ENCODE measurements at places on chromosomes 3 and 15.

- no peak for DNase-seq
These were observed 8.0 kb downstream of the POC1A start for GRCh38 chr3:52146189-52146588.

DNA sequence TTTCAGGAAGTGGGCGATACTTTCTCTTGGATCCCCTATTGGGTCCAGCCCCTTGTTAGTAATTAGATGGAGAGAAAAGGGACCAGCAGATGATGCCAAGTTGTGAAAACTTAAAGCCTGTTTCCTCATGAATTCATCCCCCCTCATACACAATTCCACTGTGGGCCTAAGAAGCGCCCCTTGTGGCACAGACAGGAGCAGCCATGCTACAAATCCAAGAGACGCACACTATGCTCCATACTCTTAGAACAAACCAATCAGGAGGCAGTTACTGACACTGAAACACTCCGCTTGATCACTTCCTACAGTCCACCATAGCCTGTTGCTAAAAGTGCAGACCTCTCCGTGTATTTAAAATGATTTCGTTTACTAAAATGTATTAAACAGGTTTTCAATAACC is 111.3 kb upstream of the ARRDC4 start:
- no peak for DNase-seq

- no peak for DNase-seq
These were observed 71.5 kb downstream of the GSK3B start for GRCh38 chr3:120022729-120023128.

GRCh38 chr15:24678485-24678884 is 2.9 kb downstream of the NPAP1 start:
- DNase-seq, result no peak

DNA sequence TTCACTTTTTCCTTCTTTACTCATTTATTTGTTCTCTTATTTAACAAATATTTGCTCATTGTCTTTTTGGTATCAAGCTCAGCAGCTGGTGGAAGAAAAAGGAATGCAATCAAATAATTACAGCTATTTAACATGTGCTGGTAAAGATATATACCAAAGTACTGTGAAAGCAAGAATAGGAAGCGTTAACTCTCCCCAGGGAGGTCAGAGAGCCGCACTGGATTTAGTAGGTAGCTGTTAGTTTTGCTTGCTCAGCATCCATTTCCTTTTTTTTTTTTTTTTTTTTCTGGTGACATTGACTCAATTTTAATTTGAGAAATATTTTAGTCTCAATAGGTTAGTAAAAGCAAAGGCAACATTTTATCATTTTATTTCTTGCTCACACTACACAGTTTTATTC is 308.5 kb upstream of the MDFIC2 start:
- no peak for DNase-seq

GRCh38 chr15:51260202-51260601 is 78.2 kb downstream of the CYP19A1 start:
- DNase-seq, result no peak

GRCh38 chr3:146912241-146913015 is 307.3 kb upstream of the PLSCR5 start:
- DNase-seq, result no peak

DNA sequence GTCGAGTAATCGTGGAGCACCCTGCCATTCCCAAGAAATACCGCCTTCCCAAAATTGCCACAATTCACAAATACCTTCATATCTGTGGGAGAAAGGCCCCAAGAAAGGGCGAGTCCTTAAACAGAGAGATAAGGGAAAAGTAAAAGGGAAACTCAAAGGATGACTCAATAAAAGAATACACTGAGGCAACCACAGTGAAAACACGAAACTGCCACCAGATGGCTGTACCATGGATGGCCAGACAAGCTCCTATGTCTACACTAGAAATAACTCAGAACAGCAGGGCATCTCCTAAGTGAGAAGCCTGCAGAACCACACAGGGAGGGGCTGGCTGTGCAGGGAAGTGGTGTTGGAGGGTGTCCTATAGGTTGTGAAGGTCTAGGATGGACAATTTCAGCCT is 25.0 kb downstream of the SRGAP3 start:
- DNase-seq, result no peak

GRCh38 chr3:129577925-129578786 is 28.3 kb downstream of the PLXND1 start:
- DNase-seq, result no peak

DNA sequence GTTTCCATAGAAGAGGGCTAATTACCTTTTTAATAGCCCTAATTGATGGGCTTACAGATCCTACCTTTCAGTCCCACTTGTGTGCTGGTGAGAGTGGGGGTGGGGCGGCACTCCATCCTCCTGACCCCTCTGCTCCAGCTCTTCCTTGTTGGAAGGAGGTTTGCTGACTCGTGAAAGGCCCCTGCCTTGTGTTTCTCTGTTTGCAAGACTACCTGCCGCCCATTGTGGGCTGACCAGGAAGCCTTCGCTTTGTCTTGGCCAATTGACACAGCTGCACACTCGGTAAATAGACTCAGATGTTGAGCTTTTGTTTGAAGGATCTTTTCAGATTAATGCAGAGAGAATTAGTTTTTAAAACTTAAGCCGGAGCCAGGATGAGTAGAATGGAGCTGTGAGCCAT is 197.3 kb upstream of the HES1 start:
- no peak for DNase-seq

GRCh38 chr3:14943042-14943441 is 4.3 kb upstream of the NR2C2 start:
- DNase-seq, result no peak

DNA sequence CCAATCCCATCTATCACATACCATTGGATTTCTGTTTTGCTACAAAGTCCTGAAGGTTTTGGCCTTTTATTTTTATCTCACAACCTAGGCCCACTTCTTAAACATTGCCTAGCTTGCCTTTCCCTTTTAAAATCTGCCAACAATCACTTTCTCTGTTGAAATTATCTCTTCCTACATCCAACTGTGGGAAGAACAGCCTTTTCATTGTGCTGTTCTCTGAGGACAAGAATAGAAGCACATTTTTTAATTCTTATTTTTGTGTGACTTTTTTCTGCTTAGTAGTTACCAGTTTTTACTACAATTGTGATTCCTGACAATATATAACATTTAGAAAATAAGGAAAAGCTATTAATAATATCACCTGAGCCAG is 159.2 kb downstream of the CNTN6 start:
- DNase-seq, result peak; percentile 4

- DNase-seq, result no peak
These were observed 110.6 kb downstream of the THSD4 start for GRCh38 chr15:71225851-71226250.

DNA sequence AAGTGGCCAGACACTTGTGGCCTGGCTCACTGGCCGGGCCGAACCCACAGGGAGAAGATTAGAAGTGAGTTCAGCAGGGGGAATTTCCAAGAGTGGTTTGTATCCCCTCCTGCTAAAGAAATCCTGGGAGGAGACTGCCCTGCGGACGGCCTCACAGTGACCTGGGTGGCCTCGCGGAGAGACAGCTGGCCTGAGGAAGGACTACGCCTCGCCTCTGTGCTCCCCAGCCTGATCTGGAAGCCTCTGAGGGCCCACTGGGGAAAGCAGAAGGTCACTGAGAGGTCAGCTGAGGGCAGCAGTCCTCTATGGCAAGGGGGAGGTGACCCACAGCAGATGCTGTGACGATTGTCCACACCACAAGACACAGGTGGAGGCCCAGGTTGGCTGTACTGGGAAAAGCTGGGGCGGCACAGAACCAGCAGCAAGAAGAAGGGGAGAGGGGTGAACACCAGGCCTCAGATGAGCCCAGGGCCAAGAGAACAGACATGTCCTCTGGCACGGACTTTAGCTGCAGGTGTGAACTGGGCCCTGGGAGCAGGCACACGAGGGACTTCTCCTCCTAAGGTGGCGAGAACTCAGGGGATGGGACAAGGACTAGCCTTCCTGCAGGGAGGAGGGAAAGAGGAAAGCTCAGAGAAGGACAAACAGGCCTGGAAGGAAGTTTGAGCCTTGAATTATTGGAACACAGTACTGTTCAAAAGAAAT is 37.2 kb upstream of the DLG1 start:
- DNase-seq, result no peak

GRCh38 chr3:29696311-29696710 is 415.4 kb downstream of the RBMS3 start:
- DNase-seq, result no peak

DNA sequence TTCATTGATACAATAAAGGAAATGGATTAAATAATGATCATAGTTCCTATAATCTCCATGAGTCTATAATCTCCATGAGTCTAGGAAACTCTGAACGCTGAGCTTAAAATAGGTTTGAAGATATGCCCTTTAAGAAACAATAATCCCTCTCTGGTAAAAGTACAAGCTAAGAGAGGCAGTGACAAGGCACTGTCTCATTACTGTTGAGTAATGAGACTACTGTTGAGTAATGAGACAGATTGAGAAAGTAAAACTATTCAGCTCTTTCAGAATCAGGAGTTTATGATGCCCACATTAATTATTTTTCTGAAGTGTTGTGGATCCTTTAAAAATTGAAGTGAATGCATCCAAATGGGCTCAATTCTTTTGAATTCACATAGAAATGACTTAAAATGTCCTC is 235.5 kb upstream of the THRB start:
- no peak for DNase-seq

DNA sequence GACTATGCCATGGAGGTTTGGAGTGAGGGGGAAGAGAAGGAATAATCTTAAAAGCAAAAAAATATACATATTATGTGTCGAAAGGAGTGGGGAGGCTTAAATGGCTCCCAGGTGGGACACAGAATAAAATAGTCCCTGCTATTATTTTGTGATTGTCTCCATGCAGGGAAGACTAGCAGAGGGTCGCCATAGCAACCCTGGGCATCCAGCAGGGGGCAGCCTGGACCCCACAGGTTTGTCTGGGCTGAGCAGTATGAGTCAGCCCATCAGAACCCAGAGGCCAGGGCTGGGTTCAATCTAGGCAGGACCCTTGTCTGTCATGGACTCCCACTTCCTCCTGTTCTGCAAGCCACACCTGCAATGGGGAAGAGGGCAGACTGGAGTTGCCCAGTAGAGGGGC is 17.6 kb upstream of the LINGO1 start:
- DNase-seq, result no peak

DNA sequence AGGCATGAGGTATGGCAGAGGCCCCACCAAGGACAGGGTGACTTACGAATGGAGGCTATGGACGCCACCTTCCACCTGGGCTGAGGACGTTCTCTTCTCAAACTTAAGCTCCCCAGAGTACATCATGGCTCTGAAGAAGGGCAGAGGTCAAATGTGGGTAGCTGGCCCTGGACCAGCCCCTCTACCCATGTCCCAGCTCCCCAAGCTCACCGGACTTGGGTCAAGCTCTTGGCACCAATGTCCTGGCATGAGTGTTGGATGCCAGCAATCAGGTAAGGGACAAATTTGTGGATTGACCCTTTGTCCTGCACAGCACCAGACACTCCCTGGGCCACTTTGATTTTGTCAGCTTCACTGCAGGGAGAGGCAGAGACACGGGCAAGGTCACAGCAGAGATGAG is 2.5 kb downstream of the NDUFAF3 start:
- no peak for DNase-seq

DNA sequence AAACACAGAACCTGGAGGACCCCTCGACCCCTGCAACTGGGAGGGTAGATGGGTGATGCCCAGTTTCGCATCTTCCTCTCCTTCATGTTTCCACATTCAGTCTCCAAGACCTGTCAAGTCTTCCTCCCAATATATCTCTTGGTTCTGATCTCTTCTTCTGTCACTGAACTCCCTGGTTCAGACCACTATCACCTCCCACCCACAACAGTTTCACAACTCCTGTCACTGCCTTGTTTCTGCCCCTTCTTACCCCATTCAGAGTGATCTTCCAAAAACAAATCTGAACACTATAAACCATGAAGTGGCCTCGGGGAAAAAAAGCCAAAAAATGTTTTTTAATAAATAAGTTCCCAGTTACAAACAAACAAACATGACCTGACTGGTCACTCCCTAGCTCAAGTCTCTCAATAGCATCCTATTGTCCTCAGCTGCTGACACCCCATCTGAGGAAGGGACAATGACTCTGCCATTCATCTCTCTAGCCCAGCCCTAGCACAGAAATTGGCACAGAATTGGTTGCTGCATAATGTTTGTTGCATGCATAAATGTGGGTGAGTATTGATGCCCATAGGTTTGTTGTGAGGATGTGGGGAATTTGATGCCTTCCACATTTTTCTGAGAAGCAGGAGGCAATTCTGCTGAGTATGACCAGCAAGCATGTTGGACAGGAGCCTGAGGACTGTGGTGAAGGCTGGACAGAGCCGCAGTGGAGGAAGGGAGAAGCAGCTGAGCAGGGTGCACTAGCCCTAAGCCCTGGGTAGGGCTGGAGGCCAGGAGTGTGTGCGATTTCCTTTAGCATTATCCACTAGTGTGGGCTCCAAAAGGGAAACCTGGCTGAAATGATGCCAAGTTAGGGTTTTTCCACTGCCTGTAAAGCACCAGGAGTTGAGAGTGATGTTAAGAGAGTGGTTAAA is 12.2 kb upstream of the XYLB start:
- no peak for DNase-seq

DNA sequence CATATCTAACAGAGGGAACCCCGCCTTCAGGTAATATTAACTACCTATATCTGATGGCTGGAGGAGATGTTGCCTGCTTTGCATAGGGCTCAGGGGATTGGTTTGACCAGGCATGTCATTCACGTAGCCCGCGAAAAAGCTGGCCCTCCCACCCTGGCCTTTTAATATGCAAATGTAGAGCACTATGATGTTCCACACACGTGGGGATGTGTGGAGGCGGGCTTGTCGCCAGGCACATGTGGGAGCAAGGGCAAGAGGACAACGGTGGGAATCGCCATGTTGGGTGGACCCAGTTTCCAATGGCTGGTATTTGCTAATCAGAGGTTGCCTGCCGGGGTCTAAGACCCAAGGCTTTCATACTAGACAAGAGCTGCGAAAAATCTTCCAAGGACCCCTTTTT is 469.8 kb downstream of the ZPLD1 start:
- no peak for DNase-seq

GRCh38 chr3:140015741-140016140 is 80.8 kb downstream of the CLSTN2 start:
- DNase-seq, result no peak

DNA sequence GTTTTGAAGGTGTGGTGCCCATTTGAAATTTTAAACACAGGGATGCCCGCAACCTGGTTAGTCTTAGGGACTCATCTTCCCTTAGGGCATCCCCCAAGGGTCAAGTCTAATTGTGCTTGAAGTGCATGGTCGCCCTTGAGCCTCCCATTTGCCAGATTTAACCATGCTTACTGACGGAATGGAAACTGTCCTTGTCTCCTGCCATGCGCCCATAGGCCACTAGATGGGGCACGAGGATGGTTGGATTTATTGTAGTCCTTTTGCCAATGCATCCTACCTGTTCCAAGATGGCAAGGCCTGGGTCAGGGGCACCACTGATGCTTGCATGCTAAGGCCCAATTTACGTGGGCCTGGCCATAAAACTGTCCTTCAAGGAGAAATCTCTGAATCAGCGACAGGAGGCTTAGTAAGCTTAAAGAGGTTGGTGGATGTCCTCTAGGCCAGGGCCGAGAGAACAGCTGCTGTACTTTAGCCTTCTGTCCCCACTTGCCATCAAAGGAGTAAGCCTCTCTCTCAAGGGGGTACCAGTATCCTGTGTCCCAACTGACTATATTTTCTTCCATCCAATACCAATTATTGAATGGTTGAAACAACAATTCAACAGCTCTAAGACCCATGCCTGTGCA is 355.4 kb downstream of the OTOL1 start:
- peak; percentile 33 for DNase-seq

- DNase-seq, result peak; percentile 13
These were observed 6.0 kb downstream of the ONECUT1 start for GRCh38 chr15:52783929-52784798.

All from Ammon's horn (tissue), 1 donor.